ENCODE measurements at places on chromosomes 1 and 21. TPM values are rescaled to one million over a fixed set of nuclear protein-coding genes. Genes with fewer than 3 reads are reported as not detected.

Gene C1orf53
- total RNA-seq, result 15.2 TPM

Gene KRTAP25-1
- not detected for total RNA-seq

Gene BCL2L15
- 0.55 TPM for total RNA-seq

Gene ITLN2
- 0.46 TPM for total RNA-seq

Gene LIN28A
- total RNA-seq, result not detected

Gene CELA3B
- total RNA-seq, result 1.2 TPM

Gene ATAD3C
- total RNA-seq, result 0.12 TPM

Gene TAS1R1
- not detected for total RNA-seq

Gene KCNA2
- total RNA-seq, result 1.3 TPM

Gene AIM2
- total RNA-seq, result 0.44 TPM

Gene GUCA2A
- not detected for total RNA-seq

Gene ETNK2
- total RNA-seq, result 2.5 TPM

Gene USH2A
- total RNA-seq, result 4.7 TPM

Gene OR10Z1
- total RNA-seq, result not detected

Gene TENT5C
- 10.9 TPM for total RNA-seq

Gene CNR2
- 0.11 TPM for total RNA-seq

Gene BRDT
- total RNA-seq, result not detected

Gene CD101
- 1.1 TPM for total RNA-seq

Gene PERM1
- 99.4 TPM for total RNA-seq

Gene RHOC
- 316 TPM for total RNA-seq

Gene GPR37L1
- total RNA-seq, result not detected

Gene PRR9
- 1.1 TPM for total RNA-seq

Gene CLCA4
- not detected for total RNA-seq

Gene SLC22A15
- total RNA-seq, result 7.5 TPM

Gene SLC30A2
- total RNA-seq, result 4.9 TPM

Gene TCHH
- total RNA-seq, result not detected

Gene CELSR2
- total RNA-seq, result 8.6 TPM

Gene ALG6
- total RNA-seq, result 3.5 TPM

Gene RGS16
- total RNA-seq, result 0.75 TPM

Gene TLR5
- 2.6 TPM for total RNA-seq

Gene ZNF695
- total RNA-seq, result 0.06 TPM

Gene FCGR3A
- total RNA-seq, result 9.2 TPM

Gene HSD3B2
- not detected for total RNA-seq

Gene RASSF5
- total RNA-seq, result 7.9 TPM
